Mesenteric fat pad (tissue), 1 donor: ENCODE measurements at places on chromosomes 2 and 18. TPM values are rescaled to one million over a fixed set of nuclear protein-coding genes. Genes with fewer than 3 reads are reported as not detected.

DNA sequence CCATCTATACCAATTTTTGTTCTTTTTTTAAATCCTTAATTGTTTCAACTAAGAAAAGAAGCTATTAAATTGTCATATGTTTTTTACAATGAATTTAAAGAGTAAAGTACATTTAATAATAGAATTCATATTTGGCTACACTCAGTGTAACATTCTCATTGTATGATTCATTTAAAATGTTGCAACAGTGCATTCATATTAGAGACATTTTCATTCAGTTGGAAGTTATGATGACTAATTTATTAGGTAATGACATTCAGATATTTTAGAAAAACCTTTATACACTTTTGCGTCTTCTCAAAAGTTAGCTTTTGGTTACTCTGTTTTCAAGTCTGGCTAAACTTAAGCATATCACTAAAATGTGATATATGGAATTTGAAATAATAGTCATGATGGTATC, 887.5 kb upstream of the NRXN1 start:
- no peak for DNase-seq

DNA sequence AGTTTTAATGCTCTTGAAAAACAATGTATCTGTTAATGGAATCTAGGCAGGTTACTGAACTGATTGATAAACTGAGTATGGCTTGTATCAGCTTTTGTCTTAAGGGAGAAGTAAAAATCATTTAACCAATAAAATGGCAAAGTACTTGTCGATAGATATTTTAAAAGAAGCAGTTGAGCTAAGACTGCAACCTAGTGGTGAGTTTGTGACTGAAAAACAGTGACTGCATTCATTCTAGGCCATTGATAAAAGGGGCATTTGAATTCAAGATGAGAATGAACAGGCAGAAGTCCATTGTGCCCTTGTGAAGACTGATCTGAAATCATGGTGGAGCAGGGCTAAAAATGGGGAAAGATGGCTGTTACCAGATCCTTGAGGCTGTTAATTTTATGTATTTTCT, 59.4 kb upstream of the MSTN start:
- no peak for DNase-seq

DNA sequence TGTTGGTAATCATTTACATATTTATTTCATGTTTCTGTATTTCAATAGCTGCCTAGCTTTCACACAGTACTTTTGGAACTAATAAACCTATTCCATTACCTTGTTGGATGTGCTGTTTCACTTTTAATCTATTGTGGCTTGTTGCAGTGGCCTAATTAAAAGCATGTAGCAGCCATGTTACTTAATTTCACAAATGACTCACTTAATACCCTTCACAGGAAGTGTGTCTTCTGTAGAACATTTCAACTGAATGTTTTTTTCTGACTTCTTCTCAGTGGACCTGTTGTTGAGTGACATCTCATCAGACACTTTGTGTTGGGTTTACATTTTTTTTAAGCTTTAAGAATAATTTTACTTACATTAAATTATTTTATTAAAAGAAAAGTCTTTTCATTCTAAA, 260.5 kb upstream of the THUMPD2 start:
- DNase-seq = no peak

GRCh38 chr2:45823723-45824206, 172.3 kb downstream of the PRKCE start:
- no peak for DNase-seq

- no peak for DNase-seq
Measured at GRCh38 chr2:74882299-74882687, 48.4 kb downstream of the HK2 start.

- no peak for DNase-seq
Measured at GRCh38 chr2:230441227-230441897, 25.4 kb downstream of the SP100 start.

DNA sequence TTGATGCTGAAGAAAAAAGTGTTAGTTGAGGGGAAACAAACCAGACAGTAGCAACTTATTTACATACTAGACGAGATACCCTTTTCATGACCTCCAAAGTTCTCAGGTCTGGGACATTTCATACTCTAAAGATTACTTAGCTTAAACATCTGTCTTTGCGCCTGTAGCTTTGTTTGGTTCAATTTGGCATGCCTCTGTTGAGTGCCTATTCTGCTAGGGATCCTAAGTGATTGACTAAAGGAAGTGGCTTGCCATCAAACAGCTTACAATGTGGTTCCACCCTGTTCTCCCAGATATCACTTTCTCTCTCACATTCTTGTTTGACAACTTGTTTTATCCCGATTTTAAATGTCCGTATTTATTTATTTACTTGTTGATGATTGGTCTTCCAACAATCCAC, 488.8 kb downstream of the PARD3B start:
- no peak for DNase-seq

- no peak for DNase-seq
Measured at GRCh38 chr18:9803698-9804516, 81.9 kb upstream of the TXNDC2 start.

- DNase-seq = no peak
Measured at GRCh38 chr2:132979339-132980093, 309.5 kb upstream of the LYPD1 start.

DNA sequence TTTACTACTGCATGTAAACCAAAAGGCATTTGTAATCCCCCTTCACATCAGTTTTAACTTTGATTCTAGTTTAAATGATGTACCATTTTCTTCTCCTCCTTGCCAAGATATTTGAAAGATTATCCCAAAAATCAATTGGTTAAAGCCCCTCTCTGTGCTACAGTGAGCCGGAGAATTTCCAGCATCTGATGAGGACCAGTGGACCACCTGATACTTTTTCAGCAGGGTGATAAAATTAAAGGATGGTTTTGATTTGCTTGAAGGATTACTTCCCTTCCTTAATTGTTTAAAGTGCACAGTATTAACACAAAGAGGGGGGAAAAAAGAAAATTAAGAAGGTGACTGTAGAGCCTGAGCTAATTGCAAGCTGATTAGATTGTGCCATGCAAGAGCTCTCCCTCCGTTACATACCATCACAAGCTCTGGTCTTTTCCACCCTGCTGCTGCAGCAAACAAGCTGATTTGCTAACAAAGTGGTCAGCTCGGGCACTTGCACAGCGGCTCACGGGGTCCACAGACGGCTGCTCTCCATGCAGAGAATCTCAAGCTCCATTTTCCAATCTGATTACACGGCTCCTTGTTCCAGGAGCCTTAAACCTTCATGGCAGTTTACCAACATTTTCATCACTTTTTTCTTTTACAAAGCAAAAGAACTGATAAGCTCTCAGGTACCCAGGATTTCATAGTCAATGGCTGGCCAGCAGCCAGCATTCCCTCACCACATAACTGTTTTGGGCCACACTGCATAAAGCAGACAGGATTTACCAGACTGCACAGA, 22.1 kb downstream of the FIGN start:
- no peak for DNase-seq

- no peak for DNase-seq
Measured at GRCh38 chr2:143558665-143559064, 429.4 kb downstream of the ARHGAP15 start.

DNA sequence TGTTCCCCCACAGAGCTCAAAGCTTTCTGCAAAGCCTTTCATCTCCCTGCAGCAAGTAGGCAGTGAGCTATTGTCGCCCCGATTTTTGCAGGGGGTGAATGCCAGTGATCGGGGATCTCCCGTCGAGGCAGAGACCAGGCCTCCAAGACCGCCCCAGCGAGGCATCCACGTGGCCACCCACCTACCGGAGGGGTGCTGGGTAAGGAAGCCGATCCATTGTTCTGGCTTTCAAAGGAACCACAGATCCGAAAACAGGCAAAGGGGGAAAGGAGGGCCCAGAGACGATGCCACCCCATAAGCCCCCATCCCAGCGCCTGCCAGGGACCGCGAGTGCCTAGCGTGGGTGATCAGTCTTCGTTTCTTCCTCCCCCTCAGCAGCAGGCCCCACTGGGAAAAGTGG, 2.4 kb downstream of the ADRA2B start:
- DNase-seq = no peak

GRCh38 chr2:10863837-10864236, 47.9 kb upstream of the KCNF1 start:
- DNase-seq = no peak

- DNase-seq = no peak
Measured at GRCh38 chr2:177574356-177574755, 181.8 kb downstream of the AGPS start.

DNA sequence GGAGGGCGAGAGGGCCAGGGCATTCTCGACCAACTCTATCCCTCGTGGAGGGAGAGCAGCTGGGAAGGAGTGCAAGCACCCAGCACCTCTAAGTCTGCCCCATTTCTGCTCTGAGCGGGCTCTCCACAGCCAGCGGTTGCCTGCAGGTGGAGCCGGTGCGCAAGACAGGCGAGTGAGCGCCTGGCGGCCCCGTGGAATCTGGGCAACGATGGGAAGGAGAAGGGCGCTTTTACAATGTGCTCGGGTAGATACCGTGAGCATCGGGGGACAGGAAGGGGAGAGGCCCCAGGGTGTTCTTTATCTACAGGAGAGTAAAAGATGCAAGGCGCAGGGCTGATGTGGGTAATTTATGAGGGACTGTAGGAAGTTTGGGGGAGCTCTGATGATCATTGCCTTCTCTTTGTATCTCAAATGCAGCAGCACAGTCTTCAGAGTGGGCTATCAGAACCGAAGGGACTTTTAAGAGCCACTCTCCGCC, 867 bp upstream of the TTL start:
- no peak for DNase-seq

GRCh38 chr2:171878481-171878993, 15.5 kb downstream of the SLC25A12 start:
- DNase-seq = no peak

GRCh38 chr2:20972792-20973565, 70.9 kb downstream of the APOB start:
- no peak for DNase-seq

- no peak for DNase-seq
Measured at GRCh38 chr2:16375981-16376380, 289.7 kb downstream of the CYRIA start.

GRCh38 chr2:54013996-54014395, 43.2 kb upstream of the PSME4 start:
- DNase-seq = no peak

GRCh38 chr2:240503848-240504247, 53.9 kb downstream of the ANKMY1 start:
- peak; percentile 51 for DNase-seq

- no peak for DNase-seq
Measured at GRCh38 chr2:207238831-207239701, 73.3 kb upstream of the KLF7 start.

DNA sequence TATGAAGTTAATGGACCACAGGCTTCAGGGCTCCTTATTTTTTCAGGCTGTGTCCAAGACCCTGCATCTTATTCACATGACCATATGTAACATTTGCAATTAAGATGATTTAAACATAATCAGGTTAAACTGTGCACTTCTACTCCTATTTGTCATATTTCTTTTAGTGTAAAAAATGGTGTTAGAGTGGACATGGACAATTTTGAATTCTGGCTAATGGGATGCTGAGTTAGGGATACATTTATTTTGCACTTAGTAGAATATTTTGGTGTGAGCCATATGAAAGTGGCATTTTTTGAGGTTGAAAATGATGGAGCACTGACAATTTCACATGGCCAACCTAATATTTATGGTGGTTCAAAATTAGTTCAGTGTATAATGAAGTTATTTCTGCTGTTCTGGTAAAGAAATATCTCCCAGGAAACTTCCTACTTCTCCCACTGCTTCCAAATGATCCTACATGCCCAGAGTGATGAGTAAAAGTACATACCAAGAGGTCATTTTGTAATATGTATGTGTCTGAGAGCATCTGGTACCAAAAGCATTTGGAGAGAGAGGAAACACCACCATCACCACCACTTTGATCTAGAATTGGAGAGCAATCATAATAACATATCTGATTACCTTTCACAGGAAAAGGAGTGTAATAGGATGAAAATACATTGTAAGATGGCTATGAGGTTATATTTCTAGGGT, 36.0 kb downstream of the GULP1 start:
- DNase-seq = no peak

- no peak for DNase-seq
Measured at GRCh38 chr18:48742304-48742703, 203.5 kb downstream of the CTIF start.

DNA sequence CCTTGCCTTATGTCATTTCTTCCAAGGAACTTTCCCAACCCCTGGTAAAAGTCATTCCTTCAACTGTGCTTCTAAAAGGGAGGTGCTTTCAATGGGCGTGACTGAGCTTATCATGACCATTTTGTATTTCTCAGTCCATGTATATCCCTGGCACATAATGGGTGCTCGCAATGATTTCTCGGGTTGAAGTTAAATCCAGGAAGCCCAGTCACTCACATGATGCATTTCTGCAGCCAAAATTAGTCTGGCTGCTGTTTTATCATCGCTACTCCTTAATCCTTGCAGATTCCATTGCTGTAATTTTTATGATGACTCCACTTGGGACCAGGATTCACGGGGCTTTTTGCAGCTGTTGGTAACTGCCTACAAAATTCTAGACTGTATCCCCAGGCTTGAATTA, 25.9 kb upstream of the RFX8 start:
- DNase-seq = no peak

EFEMP1 gene
- 446 TPM for total RNA-seq

HOXD12 gene
- total RNA-seq = not detected

GREB1 gene
- 3.8 TPM for total RNA-seq

SPC25 gene
- total RNA-seq = 0.32 TPM

CD207 gene
- 0.29 TPM for total RNA-seq

CIB4 gene
- not detected for total RNA-seq

CD226 gene
- total RNA-seq = 1.4 TPM
